ENCODE measurements at places on chromosomes 6 and 20. TPM values are rescaled to one million over a fixed set of nuclear protein-coding genes. Genes with fewer than 3 reads are reported as not detected.

DNA sequence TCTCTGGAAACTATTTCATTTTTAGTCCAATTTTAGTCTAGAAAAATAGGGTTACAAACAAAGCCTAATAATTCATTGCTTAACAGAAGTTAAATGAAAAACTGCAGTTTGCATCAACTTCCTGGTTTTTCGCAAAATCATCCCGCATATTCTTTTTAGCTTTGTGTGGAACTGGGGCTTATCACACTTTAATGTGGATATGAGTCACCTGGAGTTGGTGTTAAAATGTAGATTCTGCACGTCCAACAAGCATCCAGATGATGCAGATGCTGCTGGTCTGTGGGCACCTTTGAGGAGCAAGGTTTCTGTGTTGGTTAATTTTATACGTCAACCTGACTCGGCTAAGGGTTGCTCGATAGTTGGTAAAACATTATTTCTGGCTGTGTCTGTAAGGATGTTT lies 126.1 kb downstream of the PLCB4 start:
- no peak for DNase-seq

GRCh38 chr6:20129290-20130088 lies 82.8 kb downstream of the MBOAT1 start:
- no peak for DNase-seq

- no peak for DNase-seq
Observed at GRCh38 chr6:92196325-92196724, 1223.0 kb downstream of the EPHA7 start.

The MUCL3 gene
- total RNA-seq = 4.9 TPM

The DUSP15 gene
- not detected for total RNA-seq

All from upper lobe of left lung (tissue), 6 donors.